ENCODE measurements at places on chromosomes 4 and X.

GRCh38 chrX:45849261-45849862 lies 648.7 kb upstream of the DIPK2B start:
- no peak for DNase-seq

DNA sequence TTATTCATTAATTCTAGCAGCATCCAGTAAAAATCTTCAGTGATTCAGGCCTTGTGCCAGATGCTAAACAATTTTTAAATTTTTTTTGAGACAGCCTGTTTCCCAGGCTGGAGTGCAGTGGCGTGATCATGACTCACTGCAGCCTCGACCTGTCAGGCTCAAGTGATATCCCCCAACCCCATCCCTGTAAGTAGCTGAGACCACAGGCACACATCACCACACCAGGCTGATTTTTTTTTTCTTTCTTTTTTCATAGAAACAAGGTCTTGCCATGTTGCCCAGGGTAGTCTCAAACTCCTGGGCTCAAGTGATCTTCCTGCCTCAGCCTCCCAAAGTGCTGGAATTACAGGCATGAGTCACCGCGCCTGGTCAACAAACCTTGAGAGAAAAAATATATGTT lies 705.5 kb downstream of the ARAP2 start:
- no peak for DNase-seq

DNA sequence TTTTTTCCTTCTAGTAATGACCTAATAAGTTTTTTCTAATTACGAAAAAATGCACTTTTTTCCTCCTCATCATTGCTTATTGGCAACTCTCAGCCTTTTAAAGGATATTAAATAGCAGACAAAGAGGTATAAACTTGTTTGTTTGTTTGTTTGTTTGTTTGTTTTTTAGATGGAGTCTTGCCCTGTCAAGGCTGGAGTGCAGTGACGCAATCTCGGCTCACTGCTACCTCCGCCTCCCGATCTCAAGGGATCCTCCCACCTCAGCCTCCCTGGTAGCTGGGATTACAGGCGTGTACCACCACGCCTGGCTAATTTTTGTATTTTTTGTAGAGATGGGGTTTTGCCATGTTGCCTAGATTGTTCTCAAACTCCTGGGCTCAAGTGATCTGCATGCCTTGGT lies 6.0 kb downstream of the RBM47 start:
- no peak for DNase-seq

GRCh38 chrX:96713303-96713702 lies 28.7 kb downstream of the DIAPH2 start:
- DNase-seq, result no peak

DNA sequence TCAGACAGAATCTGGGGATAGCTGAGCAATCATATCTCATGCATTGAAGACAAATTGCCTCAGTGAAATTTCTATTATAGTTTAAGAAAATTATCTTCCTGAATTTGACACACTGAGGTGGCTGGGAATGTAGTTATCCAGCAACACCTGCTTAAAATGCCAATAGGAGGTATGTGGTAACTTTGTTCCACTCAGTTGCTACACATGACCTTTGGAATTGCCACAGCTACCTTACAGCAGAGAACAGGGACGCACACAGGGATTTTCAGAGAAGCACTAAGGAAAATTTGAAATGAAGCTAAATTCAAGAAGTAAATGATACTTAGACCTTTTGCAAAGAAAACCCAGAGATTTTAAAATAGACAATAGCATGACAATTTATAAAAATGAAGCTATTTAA lies 264.6 kb downstream of the IL1RAPL1 start:
- DNase-seq, result no peak

DNA sequence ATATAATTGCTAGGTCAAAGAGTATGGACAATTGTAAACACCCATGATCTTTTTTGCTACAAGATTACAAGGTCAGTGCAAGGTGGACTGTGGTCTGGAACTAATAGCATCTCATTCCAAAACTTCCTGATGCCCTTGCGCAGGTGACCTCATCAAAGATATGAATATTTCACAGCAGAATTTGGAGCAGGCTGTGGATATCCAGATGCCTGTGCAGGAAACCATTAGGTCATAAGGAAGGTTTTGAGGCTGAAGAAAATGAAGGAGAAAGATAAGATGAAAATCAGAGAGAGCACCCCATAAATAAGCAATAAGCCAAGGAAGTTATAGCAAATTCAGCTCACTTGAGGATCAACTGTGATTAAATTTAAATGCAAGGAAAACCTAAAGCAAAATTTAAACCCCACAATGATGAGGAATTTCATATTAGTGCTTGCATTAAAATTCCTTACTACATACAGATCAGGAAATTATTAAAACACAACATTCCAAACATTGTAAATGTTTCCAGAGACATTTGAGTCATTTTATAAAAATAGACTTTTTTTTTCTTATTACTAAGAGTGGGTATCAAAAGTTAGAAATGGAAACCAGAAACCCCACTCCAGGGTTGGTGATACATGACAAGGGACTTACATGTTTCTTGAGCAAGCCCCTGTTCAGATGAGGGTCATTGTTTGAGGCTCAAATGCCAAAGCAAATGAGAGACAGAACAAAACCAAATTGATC lies 100.7 kb upstream of the FAM9C start:
- no peak for DNase-seq

GRCh38 chr4:179662522-179662921 lies 2220.3 kb upstream of the AGA start:
- no peak for DNase-seq

DNA sequence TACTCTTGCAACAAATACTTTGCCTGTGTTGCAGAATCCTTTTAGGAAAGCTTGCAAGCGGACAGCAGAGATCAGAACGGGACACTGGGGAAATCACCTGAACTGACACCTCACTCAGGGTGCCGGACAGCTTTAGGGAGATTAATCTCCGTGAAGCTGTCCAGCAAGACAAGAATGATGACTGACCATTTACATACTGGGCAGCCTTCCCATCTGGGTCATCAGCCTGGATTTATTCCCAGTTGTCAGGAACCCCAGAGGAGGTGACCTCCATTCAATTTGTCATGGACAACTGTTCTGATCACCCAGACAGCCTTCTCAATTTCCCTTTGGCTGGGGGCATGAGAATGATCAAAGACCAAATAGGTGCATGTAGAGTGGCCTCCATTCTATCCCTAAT lies 93.0 kb upstream of the EGFL6 start:
- DNase-seq, result no peak

DNA sequence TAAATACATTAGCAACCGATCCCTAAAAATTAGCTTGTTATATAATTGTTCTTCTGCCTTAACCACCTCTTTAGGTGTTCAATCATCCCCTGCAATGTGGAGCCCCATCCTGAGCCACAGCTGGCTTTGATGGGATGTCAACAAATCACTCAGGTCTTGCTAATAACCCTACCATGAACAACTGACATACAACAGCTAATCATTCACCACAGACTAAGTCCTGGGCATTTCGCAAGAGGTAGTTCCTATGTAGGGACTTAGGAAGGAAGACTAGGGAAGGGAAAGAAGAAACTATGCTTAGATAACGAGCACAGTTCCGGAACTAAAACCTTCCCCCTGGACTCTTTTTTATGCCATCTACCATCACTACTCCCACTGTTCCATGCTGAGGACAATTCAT lies 63.6 kb upstream of the PTCHD1 start:
- no peak for DNase-seq

DNA sequence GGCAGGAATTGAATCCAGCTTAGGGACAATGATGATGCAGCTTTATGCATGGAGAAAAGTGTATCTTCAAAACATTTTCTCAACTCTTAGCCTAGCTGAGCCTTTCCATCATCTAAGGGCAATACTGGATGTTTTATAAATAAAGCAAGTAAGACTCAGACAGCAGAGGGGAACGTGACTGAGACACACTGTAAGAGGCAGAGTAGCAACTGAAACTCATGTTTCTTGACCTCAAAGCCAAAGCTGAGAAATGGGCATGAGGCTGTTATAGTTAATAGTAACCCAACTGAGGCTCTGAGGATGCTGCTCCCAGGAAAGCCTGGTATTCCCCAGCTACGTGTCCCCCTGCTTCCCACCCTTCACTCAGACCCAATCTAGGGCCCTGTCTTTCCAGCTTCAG lies 44.6 kb downstream of the ARHGEF9 start:
- DNase-seq, result no peak

- no peak for DNase-seq
Measured at GRCh38 chr4:168784786-168785461, 225.1 kb downstream of the CBR4 start.

DNA sequence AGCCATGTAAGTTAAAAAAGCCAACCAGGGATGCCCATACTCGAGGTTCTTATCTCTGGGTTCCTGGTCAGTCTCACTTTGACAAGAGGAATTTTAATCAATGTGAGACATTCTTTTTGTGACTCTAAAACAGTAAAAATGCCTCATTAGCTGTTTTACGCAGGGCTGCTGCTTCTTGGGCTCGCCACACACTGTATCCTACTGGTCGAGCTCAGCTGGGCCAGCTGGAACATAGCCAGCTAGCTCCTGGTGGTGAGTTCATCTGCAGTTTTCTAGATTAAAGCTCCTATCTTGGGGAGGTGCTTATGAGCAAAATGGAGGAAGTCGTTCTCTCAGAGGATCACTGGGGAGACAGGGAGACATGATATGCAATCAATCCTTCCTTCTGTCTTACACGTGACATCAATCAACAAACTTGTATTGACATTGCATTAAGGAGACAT lies 55.9 kb upstream of the LEF1 start:
- DNase-seq, result no peak

GRCh38 chr4:188143731-188144130 lies 4.5 kb downstream of the TRIML1 start:
- DNase-seq, result no peak

DNA sequence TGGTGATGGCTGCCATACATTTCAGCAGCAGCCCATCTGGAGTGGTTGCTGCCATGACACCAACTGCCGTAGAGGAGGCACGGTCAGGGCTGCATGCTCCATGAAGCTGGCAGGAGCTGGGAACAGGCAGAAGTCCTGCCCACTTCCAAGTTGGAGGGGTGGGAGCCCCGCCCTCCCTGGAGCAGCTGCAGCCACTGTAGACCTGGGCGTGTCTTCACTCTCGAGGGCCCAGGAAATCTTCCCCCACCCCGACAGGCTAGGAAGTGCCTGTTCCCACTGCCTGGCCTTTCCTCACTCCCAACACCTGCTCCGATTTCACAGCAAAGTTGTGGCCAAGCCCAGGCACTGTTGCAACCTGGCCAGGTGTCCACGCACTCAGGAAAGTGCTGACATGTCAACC lies 42.3 kb downstream of the NALF2 start:
- no peak for DNase-seq
